ENCODE measurements at places on chromosomes 6 and 20.
A peak's percentile ranks its signal among the peaks of the same experiment; 100 is the strongest.

DNA sequence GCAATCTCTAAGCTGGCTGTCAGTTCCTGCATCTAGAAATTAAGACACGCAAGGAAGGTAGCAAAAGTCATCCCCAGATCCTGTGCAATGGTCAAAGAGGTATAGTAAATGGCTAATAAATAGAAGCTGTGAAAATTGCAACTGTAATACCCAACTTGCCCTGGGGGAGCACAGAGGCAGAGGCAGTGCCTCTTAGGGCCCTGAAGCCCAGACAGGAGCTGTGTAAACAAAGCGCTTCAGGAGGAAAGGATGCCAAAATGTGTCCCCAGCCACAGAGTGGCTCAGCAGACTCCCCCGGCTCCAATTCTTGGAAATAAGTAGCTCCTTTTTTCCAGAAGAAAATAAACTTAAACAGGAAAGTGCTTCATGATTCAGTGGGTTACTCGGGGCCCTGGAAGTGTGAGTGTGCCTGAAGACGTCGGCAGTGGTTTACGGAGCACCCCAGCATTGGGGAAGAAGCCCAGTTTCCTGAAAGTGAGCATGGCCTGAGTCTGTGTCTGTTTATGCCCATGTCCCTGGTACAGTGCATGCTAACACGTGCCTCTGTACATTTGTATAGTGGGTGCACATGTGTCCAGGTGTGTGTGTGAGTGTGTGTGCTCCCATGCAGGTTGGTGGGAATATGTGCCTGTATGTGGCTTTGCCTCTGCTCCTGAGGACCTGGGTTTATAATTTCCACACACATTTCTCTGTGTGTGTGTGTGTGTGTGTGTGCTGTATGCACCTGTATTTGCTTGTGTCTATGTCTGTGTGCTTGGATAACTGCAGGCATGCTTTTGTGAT, 246.7 kb downstream of the MAFB start:
- no peak for DNase-seq

DNA sequence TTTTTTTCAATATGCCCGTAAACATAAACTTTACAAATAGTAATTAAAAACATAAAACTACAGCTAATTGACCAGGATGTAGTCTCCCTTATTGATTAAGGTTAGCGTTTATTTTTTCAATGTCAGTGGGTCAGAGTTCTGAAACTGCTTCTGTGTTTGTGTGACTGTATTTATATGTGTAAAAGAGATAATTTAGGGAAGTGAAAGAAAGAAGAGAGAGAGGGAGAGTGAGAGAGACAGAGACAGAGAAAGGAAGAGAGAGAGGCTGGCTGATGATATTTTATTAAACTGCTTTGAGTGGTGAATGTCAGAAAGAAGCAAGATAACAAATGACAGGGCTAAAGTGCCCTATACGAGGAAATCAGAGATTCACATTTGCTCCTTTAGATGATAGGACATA, 266.1 kb upstream of the PTCHD4 start:
- no peak for DNase-seq

DNA sequence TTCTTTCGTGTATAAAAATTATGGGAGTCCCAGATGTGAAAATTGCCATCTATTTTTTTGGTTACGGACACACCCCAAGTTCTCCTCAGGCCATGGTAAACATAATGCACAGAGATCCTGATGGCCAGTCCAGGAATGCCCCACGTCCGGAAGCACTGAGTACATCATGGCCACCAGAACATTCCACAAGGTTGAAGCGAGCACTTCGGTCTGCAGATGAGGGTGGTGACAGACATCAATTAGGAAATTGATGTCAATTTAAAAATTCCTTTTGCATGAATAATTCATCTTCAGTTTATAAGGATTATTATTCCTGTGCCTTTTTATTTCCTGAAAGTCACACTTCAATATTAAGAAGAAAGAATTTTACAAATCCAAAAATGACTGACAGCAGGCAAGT, 13.2 kb upstream of the EXOC2 start:
- DNase-seq, result no peak

- DNase-seq, result no peak
Observed at GRCh38 chr6:12459945-12460661, 169.9 kb downstream of the EDN1 start.

- no peak for DNase-seq
Observed at GRCh38 chr20:22507240-22507961, 77.0 kb downstream of the FOXA2 start.

- no peak for DNase-seq
Observed at GRCh38 chr20:48791666-48792071, 36.1 kb downstream of the PREX1 start.

- DNase-seq, result peak; percentile 27
Observed at GRCh38 chr6:141562851-141563763, 569.6 kb upstream of the GJE1 start.

- DNase-seq, result no peak
Observed at GRCh38 chr6:115947966-115948541, 112.6 kb downstream of the FRK start.

- no peak for DNase-seq
Observed at GRCh38 chr20:63167026-63167917, 48.7 kb downstream of the YTHDF1 start.

- DNase-seq, result no peak
Observed at GRCh38 chr6:99080191-99080590, 132.4 kb upstream of the FBXL4 start.

DNA sequence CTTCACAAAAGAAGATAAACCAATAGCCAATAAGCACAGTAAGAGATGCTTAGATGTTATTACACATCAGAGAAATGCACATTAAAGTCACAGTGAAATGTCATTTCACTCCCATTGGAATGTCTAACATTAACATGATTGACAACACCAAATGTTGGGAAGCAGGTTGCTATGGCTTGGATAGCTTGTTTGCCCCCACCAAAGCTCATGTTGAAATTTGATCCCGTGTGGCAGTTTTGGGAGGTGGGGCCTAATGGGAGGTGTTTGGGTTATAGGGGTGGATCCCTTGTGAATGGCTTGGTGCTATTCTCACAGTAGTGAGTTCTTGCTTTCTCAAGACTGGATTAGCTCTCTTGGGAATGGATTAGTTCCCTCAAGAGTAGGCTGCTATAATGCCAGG, 44.8 kb downstream of the MRAP2 start:
- DNase-seq, result no peak

- DNase-seq, result no peak
Observed at GRCh38 chr20:51579137-51579536, 36.6 kb upstream of the NFATC2 start.

DNA sequence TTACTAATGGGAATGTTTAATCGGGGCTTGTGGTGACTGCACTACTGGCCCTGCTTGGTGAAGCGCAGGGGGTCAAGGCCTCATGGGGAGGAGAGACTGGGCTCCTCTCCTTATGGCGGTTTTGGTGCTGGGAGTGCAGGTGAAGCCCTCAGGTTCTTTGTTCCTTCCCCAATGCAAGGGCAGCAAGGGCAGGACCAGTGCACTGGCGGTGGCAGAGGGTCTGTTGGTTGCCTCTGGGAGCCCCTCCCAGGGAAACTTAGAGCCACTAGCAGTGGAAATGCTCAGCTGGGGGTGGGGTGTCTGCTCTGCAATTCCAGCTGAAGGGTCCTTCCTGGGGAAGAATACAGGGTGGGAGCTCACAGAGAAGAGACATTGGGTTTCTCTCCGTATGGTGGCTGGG, 66.5 kb downstream of the KLHL32 start:
- no peak for DNase-seq

GRCh38 chr6:35363293-35363750, 21.0 kb downstream of the PPARD start:
- DNase-seq, result no peak

- no peak for DNase-seq
Observed at GRCh38 chr20:59485576-59486454, 118.5 kb upstream of the PHACTR3 start.

DNA sequence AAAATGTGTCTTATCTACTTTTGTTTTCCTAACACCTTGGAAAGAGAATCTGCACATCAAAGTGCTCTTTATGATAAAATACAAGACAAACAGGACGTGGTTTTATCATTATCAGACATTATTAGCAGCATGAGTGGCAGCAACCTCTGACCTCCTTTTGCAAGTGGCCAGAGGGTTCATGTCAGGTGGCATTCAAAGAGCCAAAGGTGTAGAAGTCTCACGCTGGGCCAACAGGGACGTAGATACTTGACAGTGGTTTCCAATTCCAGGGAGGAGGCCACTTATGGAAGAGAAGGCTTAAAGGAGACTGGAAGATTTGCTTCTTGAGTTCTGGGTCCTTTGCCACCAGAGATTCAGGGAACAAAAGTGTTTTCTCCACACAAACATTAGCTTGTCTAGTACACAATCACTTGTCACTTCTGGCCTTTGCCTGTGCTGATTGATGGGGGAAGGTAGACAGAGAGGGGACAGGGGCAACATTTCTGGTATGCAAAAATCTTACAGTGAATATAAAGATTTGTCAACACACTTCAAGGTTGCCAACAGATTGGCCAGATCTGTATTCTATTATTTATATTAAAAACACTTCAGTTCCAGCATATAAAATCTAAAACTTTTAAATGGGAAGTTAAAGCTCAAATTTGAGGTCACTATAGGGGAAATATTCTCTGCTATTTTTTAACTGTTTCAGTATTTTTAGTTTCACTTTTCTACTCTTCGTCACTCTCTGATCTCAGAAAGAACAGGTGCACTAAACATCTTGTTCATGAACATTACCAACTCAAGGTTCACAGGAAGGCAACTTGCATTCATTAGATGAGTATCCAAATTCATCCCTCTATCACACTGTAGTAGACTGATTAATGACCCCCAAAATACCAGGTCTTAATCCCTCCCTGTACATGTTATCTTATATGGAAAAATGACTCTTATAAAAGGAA, 52.1 kb upstream of the FBXO30 start:
- no peak for DNase-seq

GRCh38 chr20:16953858-16954257, 205.7 kb downstream of the OTOR start:
- no peak for DNase-seq

- DNase-seq, result no peak
Observed at GRCh38 chr6:78363688-78364087, 503.7 kb upstream of the IRAK1BP1 start.

- DNase-seq, result no peak
Observed at GRCh38 chr20:22946596-22946995, 88.5 kb upstream of the SSTR4 start.

GRCh38 chr6:98775205-98775604, 59.2 kb upstream of the POU3F2 start:
- no peak for DNase-seq

GRCh38 chr6:163745536-163746400, 331.2 kb downstream of the QKI start:
- no peak for DNase-seq

- DNase-seq, result no peak
Observed at GRCh38 chr20:11117808-11118528, 444.2 kb upstream of the JAG1 start.

DNA sequence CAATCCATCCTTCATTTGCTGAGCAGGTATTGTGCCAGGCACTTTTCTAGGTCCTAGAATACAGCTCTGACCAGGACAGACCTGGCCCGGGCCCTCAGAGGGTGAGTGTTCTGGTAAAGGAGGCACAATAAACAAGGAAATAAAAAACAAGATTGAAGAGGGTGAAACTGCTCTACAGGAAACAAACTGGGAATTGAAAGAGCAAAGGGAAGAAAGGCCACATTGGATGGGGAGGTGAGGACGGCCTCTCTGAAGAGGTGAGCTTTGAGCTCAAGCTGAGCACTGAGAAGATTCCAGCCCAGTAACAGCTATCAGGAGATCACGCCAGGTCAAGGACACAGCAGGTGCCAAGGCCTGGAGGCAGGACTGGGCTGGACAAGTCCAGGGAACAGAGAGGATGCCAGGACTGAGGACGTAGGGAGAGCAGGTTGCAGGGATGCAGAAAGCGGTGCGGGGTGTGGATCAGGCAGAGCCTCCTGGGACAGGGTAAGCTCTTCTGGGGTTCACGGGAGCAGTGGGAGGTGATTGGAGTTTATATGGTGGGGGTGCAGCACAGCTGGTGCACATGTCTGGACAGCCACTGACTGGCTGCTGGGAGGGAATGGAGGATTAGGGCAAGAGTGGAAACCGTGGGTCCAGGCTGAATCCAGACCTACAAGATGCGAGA, 433.3 kb downstream of the PREX1 start:
- DNase-seq, result no peak

GRCh38 chr6:129331450-129332138, 378.4 kb downstream of the ARHGAP18 start:
- no peak for DNase-seq

- no peak for DNase-seq
Observed at GRCh38 chr20:23205611-23206041, 119.5 kb upstream of the CD93 start.

GRCh38 chr6:32845384-32845884, 1.6 kb upstream of the PSMB8 start:
- DNase-seq, result peak; percentile 20

DNA sequence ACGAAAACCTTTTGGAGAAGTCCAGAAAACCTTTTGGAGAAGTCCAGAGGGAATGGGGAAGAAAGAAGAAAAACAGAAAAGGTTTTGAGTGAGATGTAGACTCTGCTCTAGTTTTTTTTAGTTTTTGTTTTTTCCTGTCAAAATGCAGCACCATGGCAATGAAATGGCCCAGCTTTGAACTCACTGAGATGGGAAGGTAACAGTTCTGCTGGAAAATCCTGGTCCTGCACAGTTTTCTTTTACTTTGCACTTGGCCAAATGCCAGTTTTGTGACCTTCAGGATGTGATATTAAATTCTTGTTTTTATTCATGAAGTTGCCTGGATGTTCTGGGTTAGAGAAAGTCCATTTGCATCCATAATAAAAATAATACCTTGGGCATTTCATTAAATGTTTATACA, 145.7 kb downstream of the CFAP61 start:
- DNase-seq, result no peak

- DNase-seq, result no peak
Observed at GRCh38 chr20:25624500-25624939, 706 bp upstream of the NANP start.

GRCh38 chr6:136079701-136080565, 170.2 kb downstream of the MTFR2 start:
- DNase-seq, result no peak

GRCh38 chr6:53397283-53397682, 48.5 kb upstream of the ELOVL5 start:
- no peak for DNase-seq

DNA sequence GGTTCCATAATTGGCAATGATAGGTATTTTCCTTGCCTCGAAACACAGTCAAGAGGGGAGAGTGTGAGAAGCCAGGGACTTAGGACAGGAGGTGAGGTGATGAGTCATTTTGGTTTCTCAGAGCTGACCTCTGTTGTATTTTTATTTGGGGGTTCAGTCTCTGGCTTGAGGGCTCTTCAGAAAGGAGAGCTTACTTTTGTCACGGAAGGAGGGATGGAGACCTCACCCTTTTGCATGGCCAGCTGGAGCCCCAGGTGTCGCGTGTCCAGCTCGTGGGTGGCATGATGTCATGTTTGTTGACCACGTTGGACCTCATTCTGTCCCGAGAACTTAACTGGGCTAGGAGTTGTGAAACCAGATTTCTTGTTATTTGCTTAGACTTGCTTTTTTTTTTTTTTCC, 293.9 kb downstream of the QKI start:
- DNase-seq, result no peak

DNA sequence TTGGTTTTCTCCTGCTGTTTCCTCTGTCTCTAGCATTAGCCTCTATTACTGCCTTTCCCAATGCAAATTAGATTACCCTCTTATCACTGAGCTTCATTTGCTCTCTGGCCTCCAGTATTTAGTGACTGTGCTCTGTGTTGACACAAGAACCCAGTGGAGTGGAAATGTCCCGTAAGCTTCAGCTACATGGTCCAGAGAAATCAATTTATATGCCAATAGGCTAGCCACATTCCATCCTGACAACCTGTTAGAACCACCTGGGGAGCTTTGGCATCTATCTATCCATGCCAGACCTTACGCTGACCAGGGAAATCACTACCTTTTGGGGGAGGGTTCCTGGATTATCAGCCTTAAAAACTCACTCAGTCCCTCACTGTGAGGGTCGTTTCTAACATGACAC, 459.6 kb downstream of the UTRN start:
- no peak for DNase-seq
